ENCODE measurements at places on chromosomes 3 and 15. TPM values are rescaled to one million over a fixed set of nuclear protein-coding genes. Genes with fewer than 3 reads are reported as not detected.

The VPS18 gene
- 37.9 TPM for total RNA-seq

The KCNH8 gene
- 0.07 TPM for total RNA-seq

The KCNMB2 gene
- not detected for total RNA-seq

- no peak for DNase-seq
These were observed 58.6 kb upstream of the SLITRK3 start for GRCh38 chr3:165254812-165255211.

DNA sequence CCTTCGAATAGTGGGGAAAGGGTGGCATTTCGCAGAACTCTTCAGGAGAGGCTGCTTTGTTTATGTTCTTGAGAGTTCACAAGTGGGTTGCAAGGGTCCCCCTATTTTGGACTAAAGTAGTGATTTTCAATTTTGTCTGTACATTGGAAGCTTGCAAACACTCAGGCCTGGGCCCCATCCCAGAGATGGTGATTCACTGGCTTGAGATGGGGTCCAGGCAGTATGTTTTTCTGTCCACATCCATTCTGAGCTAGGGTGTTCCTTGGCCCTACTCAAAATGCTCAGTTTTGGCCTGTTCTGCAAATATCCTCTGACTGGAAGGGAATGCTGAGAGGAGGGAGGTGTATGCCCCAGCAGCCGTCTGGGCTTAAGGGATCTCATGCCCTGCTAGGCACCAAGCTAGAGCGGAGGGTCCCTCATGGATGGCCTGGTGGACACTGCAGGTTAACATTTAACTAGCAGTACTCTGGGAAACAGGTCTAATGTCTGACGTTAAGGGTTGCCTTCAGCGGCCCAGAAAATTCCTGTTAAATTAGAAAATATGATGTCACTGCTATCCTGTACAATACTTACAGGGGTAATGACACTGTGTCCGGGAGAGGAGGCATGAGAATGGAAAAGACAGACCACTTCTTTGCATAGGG is 181.4 kb downstream of the OPA1 start:
- DNase-seq = no peak

- no peak for DNase-seq
These were observed 311.3 kb downstream of the PLCL2 start for GRCh38 chr3:17195856-17196604.

GRCh38 chr15:69451951-69452691 is 497 bp upstream of the RPLP1 start:
- DNase-seq = no peak

GRCh38 chr3:10327592-10327991 is 6.7 kb upstream of the SEC13 start:
- no peak for DNase-seq

DNA sequence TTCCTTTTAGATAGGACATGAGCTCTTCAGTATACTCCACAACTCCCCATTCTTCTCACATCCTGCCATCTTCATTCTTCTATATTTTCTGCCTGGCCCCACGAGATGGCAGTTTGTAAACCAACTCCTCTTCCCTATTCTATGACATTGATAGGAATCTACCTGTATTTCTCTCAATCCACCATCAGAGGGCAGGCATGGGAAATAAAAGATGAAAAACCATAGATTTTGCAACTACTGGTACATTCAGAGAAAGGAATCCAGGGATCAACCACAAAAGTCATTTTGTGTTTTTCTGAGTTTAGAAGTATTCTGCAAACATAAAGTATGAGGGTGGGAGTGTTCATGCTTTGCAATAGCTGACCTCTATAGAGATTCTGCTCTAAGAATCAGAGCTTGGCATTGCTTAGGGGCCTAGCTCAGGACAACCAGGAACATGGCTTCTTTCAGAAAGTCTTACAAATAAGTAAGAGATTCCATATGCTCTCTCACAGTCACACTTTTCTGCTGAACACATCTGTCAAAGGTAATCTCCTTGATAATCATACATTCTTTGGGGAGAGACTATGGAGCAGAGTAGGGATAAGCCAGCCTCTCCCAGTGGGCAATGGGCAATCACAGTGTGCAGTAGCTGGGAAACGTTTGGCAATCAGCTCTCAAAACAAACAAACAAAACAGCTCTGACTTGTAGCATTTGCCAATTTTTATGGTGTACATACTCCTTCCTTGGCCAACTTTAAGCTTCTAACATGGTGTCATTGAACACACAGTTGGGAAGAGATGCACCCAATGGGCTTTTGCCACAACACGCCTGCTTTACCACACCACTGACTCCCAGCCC is 43.1 kb upstream of the SLC25A36 start:
- DNase-seq = no peak

GRCh38 chr3:52998771-52999513 is 46.9 kb downstream of the SFMBT1 start:
- no peak for DNase-seq

GRCh38 chr15:85011160-85011571 is 29.5 kb downstream of the PDE8A start:
- no peak for DNase-seq

DNA sequence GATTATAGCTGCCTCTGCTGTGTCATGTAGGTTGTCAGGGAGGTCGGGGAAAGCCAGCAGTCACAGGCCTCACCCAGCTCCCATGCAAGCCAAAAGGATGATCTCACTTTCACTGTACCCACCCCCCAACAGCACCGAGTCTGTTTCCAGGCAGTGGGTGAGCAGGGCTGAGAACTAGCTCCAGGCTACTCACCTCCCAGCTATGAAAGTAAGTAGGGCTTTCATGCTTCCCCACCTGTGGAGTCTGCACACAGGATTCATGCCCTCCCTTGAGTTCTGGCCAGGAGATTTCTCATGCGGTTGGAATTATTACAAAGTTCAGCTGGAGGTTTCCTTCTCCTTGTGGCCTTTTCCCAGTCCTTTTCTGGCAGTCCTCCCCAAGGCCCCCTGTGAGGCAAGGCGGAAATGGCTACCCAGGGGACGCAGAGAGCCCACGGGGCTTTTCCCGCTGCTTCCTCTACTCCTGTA is 356.2 kb downstream of the SV2B start:
- no peak for DNase-seq

GRCh38 chr3:128360705-128361271 is 105.9 kb downstream of the DNAJB8 start:
- no peak for DNase-seq

GRCh38 chr15:28286031-28286430 is 35.9 kb downstream of the HERC2 start:
- no peak for DNase-seq
